ENCODE measurements at places on chromosomes 6 and 20.

DNA sequence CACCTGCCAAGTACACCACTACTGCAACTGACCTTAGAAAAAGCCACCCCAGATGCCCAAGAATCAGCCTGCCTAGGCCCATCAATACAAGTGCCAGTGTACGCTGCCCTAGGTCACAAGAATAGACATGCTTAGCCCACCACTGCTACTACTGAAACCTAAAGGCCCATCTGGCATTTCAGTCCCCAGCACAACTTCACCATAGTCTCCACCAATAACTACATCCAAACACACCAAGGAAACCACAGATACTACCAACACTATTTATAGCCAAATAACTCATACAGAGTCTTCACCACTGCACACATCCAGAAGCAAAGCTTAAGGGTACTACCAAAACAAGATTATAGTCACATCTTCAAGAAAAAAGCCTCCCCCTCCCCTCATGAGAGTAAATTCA lies 28.2 kb downstream of the TREML4 start:
- DNase-seq: no peak

GRCh38 chr20:4544765-4545164 lies 176.9 kb upstream of the PRND start:
- no peak for DNase-seq

DNA sequence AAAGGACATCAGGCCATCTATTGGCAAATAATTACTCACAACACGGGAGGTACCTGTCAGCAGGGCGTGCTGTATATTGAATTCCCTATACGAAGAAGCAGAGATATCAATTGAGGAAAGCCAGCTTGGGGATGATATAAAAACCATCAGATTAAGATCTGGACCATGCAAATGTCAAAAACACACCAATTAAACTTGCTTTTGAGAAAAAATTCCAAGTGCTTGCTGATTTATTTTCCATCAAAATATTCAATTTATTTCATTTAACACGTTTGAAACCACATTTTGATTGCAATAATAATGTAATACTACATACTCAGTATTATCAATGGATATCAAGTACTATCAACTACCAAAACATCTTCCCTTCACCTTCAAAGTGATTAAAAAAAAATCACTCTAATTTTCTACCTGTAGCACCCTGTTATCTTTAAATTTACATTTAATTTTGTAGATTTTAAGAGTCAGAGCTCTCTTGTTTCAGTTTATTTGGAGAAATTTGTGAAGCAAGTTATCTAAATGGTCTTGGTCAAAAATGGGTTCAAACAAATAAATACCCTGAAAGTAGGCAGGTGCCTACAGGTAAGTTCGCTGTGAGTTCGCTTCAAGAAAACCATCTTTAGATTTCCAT lies 6.8 kb upstream of the TBX18 start:
- no peak for DNase-seq

DNA sequence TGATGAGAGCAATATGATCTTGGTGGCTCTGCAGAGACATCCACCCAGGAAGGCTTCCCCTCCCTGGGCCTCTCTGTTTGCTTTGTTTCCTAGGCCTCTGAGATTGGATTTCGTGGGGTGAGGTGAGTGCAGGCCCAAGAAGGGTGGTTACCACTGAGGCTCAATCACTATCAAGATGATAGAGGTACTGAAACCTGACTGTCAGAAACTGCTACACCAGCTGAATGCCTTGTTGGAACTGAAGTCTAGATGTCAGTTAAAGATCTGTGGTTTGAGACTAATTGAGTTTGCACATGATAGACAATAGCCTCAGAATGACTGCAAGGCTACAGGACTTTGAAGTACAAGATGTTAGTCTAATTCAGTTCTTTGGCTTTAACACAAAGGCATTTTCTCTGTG lies 15.2 kb downstream of the VNN1 start:
- no peak for DNase-seq

- DNase-seq: peak; percentile 14
Measured at GRCh38 chr6:157763129-157763903, 59.7 kb upstream of the SNX9 start.

DNA sequence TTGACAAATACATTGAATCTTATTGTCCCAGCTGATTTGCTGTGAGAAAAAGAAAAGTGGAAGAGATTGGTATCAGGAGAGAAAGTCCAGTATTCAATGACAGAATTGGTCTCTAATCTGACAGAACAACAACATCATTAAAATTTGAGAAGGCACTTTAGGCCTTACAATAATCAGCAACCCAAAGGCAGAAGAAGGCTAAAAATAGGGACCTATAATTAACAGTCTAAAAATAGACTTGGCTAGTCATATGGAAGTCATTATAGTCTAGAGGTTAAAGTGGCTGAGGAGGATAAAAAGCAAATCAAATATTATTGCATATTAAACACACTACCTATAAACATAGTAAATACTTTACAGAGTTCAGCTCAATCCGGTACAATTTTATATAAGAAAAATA lies 393.6 kb upstream of the JAG1 start:
- DNase-seq: no peak

DNA sequence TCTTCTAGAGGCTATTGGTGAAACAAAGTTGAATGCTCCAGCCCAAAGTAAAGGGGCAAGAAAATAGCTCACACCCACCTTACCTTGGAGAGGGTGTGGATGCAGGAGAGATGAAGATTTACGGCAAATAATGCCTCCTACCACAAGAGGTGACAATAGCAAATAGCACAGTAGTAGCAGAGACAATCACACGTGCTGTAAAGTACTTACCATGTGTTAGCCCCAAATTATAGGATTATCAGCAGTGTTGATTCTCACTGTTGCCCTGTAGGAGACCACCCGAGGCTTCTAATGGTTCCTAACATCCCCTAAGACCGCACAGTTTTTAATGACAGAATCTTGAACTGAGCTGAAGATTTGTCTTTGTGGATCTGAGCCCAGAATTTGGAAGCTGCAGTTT lies 94.8 kb upstream of the FOXA2 start:
- DNase-seq: no peak

DNA sequence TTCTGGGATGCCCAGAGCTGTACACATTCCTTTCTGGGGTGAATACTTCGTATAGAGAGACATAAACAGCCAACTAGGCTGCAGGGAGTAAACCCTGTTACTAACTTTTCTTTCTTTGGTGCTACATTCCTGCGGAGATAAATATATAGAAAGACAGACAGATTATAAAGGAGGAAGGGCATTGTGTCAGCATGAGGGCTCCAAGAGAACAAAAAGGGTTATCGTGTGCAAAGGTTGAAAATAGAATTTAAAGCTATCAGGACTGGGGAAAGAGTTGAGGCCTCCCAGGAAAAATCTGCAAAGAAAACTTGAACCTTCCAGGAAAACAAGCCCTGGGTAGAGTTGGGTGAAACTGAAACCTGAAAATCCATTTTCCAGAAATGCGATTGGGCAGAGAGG lies 68.0 kb downstream of the TMEM170B start:
- no peak for DNase-seq

- DNase-seq: peak; percentile 20
Measured at GRCh38 chr6:38570750-38571149, 69.0 kb downstream of the BTBD9 start.

DNA sequence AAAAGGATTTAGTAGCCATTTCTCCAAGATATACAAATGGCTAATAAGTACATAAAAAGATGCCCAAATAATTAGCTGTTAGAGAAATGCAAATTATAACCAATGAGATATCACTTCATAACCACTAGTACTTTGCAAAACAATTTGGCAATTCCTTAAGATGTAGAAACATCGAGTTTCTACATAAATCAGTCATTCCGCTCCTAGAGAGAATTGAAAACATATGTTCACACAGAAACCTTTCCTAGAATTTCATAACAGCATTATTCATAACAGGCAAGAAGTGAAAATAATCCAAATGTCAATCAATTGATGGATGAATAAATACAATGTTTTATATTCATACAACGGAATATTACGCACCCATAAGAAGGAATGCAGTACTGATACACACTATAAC lies 20.5 kb upstream of the NT5E start:
- DNase-seq: no peak

DNA sequence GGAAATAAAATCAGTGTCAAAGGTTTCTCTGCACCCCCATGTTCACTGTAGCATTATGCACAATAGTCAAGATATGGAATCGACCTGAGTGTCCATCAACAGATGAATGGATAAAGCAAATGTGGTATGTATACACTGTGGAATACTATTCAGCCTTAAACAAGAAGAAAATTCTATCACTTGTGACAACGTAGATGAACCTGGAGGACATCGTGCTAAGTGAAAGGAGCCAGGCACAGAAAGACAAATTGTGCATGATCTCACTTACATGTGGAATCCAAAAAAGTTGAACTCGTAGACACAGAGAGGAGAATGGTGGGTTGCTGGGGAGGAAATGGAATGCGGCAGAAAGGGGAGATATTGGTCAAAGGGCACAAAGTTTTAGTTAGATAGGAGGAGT lies 136.3 kb upstream of the ESR1 start:
- DNase-seq: no peak

- DNase-seq: no peak
Measured at GRCh38 chr6:9064156-9064555, 628.8 kb upstream of the SLC35B3 start.

DNA sequence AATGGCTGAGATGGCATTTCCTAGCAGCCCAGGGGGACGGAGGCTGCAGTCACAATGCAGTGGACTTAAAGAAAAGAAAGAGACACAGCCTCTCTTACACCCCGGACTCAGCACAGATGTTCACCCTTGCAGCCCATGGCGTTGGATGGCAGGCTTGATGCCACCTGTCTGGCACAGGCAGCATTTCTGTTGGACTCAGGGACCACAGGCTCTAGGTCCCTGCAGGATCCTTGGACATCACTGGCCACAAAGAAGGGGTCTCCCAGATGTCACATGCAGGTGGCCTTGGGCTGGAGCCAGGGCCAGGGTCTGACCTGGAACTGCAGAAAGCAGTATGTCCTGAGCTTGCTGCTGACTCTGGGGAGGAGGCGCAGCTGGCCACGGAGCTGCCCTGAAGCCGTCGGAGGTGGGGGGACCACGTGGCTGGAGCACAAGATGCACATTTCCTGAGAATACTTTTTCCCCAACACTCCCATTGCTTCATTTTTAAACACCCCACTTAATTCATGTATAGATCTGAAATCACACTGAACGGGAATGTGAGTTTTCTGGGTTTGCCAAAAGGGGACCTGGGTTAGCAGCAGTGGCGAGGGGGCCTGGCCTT lies 102.3 kb upstream of the SULF2 start:
- DNase-seq: no peak

DNA sequence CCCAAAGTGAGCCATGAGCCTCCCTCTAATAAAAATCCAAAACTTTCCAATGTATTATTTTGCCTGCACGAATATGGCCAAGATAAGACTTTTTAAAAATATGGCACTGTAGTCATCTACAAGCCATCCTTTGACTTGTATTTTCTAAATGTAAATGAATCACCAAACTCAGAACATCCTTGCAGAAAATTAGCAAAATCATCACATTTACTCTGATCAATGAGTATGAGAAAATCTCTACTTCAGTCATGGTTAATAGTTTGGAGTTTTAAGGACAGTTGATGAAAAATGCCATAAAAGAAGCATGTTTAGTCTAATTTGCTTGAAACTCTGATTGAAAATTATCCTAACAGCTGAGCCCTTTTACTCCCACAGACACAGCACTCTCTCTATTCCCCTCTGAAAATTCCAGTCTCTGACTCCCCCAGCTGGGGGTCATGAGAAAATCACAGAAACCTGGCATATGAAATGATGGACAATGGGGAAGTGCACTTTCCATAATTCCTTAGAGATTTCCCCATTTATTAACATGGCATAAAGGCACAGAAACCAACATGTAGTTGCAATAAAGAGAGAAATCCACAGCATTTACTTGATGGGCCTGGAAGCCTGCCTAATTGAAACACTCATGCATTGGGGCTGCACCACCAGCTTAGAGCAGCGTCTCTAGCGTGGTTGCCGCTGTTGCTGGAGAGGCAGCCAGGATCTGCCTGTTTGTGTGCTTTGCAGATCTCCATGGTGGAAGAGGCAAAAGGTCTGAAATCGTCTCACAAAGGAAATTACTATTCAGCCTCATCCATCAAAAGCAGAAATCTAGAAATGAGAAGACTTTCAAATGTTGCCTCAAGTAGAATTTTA lies 214.0 kb downstream of the WDR27 start:
- DNase-seq: peak; percentile 8

DNA sequence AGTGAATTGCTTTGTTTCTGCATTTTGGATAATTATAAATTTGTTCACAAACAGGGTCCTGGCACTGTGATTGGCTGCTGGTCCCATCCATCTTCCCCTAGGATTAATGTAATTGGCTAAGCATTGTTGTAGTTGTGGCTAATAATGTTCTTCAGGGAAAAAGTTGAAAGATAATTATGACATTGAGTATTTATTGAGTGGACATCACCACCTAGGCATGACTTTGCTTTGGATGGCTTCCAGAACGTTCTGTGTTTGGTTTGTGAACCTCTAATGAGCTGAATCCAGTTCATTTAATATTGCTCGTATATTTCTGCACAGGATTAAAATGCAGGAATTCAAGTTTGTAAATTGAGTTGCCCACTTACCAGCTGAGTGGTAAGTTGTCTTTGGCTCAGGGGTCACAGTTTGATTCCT lies 55.1 kb downstream of the ARID1B start:
- DNase-seq: no peak

DNA sequence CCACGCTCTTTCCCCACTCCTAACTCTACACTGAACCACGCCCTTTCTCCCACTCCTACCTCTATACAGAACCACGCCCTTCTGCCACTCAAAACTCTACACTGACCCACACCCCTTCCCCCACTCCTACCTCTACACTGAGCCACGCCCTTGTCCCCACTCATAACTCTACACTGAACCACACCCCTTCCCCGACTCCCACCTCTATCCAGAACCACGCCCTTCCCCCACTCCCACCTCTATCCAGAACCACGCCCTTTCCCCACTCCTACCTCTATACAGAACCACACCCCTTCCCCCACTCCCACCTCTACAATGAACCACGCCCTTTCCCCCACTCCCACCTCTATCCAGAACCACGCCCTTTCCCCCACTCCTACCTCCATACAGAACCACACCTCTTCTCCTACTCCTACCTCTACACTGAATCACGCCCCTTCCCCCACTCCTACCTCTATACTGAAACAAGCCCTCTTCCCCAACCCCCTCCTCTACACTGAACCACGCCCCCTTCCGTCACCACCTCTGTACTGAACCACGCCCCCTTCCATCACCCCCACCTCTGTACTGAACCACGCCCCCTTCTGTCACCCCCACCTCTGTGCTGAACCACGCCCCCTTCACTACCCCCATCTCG lies 10.1 kb downstream of the PXMP4 start:
- DNase-seq: no peak

- DNase-seq: no peak
Measured at GRCh38 chr6:701700-702479, 9.0 kb upstream of the EXOC2 start.

GRCh38 chr20:47243532-47244305 lies 112.8 kb downstream of the ZMYND8 start:
- no peak for DNase-seq

Data from KBM-7 (cell line).